Cortex of kidney (tissue), 1 donor: ENCODE measurements at places on chromosomes 13 and 19.

GRCh38 chr13:107713314-107713713, 502.0 kb downstream of the LIG4 start:
- DNase-seq: no peak

DNA sequence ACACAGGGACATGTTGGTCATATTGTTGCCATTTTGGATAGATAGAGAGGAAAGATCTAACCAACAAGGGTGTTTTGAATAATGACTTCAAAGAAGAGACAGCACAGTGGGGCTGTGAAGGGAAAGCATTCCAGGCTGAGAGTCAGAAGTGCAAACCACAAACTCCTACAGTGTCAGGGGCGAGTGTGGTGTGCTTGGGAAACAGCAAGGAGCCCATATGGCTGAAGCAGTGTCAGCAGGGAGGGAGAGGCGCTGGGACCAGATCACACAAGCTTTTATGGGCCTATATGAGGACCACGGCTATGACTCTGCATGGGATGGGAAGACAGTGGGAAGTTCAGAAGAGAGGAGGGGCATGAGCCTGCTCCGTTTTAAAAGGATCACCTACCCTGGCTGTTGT, 166.4 kb downstream of the MYO16 start:
- no peak for DNase-seq

DNA sequence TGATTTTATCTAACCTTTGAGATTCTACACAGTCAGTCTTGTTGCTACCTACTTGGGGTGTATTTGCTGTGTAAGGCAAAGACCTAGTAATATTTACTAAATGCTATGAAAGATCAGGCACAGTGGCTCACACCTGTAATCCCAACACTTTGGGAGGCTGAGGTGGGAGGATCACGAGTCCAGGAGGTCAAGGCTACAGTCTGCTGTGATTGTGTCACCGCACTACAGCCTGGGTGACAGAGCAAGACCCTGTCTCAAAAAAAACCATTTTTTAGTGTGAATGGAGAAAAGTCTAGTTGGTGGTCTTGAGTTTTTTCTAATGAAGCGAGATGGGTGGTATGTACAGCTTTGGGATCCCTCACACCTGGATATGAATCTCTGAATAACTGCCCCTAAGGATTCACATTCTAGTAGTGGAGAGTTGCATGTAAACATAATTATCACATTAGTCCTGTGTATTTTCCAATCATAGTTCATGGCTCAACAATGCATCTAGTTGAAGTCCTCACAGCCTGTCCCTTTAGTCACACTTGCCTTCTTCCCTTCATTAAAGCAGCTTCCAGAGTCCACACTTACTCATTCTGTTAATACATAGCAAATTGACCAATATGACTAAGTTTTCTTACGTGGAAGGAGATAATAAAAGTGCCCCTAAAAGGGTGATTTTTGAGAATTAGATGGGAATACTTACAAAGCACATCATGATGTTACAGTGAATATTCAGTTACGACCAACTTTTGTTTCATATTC, 7.5 kb downstream of the RPL21 start:
- no peak for DNase-seq

GRCh38 chr13:20303636-20304035, 71.5 kb upstream of the GJB6 start:
- DNase-seq: no peak

DNA sequence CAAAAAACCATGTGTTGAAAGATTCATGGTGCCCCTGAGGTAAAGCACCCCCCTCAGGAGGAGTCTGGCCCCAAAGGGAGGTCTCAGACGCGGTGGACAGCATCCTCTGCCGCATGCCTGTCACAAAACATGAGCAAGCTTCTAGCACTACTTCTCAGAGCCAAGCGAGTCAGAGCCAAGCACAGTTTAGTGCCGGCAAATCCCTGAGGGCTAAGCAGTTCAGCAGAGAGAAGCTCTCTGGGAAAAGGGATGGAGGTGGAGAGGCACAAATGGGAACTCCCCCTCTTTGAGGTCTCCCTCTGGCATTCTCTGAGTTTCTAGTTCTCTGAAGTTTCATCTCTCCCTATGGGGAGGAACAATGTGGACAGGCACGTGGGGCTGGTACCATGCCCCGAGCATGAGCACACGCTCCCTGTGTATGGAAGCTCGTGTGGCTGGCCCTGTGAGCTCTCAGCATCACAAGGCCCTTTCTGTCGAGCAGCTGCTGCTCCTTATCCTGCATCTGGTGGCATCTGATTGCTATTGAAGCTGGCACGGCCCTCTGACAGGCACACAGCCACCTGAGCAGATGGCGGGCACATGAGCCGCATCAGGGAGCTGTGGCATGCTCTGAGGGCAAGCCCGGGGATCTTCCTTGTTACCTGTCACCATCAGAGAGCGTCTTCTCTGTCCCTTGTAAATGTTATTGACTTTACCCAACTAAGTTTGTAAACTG, 325.1 kb downstream of the SLC7A1 start:
- no peak for DNase-seq

DNA sequence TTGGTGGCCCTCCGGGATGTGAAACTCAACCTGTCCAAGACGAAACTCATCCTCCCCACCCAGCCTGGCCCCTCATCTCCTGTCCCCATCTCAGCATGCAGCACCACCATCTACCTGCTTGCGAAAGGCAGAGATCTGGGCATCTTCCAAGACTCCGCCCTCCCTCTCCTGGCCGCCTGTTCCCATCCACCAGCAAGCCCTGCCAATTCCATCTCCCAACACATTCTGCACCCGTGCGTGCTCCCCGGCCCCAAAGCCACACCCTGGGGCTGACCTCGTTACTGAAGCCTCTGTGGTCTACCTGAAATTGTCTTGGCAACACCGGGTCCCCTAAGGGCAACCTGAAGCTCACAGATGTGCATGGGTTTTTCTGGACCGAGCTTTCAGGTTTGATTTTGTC, 13.2 kb upstream of the CAMSAP3 start:
- DNase-seq: no peak

DNA sequence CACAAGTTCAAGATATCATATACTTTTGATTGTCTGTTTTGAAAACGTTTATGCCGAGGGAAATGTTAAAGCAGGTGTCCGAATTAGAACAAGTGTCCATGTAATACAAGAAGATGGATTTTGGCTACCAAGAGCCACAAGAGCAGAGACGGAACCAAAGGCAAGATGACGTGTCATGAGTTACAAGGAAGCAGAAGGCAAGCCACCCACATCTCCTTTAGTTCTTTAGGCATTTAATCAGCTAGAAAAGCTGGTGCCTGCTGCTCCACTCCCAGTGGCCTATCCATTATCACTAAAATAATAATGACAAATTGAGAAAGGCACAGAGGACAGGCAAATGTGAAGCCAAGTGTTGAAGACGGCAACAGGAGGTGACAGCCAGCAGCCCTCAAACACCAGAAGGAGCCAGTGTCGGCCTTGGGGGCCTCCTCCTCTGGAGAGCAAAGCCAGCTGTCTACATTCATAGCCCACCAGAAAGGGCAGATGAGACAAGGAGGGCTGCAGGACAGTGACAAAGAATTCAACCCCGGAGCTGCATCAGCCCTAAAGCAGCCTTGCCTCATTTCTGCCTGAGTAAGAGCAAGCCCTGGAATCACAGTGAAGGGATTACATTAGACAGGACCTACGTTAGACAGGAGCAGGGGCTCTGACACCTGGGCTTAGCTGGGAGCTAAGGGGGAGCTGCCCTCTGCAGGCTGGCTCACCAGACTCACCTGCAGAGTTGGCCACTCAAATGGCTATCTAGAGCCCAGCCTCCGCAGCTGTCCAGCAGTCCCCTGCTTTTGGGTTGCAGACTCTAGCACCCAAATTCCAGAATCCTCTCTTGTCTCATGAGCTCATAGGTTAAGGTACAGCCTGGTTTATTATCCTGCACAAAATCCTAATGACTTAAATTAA, 569.9 kb downstream of the UQCRFS1 start:
- DNase-seq: no peak

DNA sequence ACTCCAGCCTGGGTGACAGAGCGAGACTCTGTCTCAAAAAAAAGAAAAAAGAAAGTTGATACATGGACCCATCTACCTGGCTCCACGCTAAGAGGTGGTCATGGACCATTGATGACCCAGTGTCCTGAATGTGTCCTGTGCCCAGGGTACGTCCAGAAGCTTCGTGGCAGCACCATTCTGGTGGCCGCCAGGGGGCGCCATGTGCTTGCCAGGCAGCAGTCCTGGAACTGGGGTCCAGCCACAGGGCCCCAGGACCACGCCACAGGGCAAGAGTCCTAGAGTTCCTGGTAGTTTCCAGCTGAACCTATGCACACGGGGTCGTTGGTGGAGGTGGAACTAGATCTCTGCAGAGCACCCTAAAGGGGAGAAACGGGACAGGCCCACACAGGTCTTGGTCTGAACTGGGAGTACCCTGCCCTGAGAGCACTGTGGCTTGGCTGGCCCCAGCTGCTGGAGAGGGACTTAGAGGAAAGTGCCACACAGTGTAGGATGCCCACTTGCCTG, 19.9 kb upstream of the FBXO27 start:
- no peak for DNase-seq
